Activated CD4-positive, alpha-beta memory T cell treated with anti-CD3 and anti-CD28 coated beads, Interleukin-2, amount 10 ng/mL, durations not matched to agents 7 days and 5 days (primary cell): ENCODE measurements at places on chromosomes 12 and 14. TPM values are rescaled to one million over a fixed set of nuclear protein-coding genes. Genes with fewer than 3 reads are reported as not detected.

The PTHLH gene
- total RNA-seq, result not detected

The CD27 gene
- 43.4 TPM for total RNA-seq

The NOVA1 gene
- not detected for total RNA-seq

- DNase-seq, result peak; percentile 64
Measured at GRCh38 chr14:64444984-64445845, 20.1 kb upstream of the AKAP5 start.

- no peak for DNase-seq
Measured at GRCh38 chr14:104874110-104874531, 9.1 kb downstream of the CEP170B start.

The CCDC88C gene
- total RNA-seq, result 175 TPM

GRCh38 chr12:52307836-52308805 lies 13.1 kb downstream of the KRT83 start:
- DNase-seq, result peak; percentile 49

DNA sequence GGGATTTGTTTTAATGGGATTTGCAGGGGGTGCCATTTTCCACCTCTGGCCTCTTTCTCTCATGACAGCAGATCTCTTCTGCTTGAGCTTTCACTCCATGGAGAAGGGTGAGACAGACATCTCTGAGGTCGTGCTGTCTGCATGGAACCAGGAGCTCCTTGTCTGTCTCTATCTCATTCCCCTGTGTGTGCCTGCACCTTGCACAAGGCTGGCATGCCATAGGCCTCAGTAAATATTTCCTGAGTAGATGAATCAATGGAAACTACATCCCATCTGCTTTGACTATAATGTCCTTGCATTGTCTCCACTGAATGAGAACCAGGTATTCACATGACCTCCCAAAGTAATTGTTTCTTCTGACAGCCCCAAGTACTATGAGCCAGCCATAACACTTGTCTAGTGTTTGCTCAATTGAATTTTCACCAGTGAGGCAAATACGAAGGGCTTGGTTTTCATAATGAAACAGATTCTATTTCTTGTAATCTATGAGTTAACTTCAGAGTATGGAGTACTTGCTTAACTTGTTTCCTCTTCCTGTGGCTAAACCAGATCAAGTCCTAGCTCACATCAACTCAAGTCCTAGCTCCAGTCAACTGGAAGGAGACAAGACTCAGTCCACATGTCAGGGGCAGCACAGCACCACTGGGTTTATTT lies 32.3 kb downstream of the KCNK13 start:
- no peak for DNase-seq

The NANOG gene
- total RNA-seq, result not detected

DNA sequence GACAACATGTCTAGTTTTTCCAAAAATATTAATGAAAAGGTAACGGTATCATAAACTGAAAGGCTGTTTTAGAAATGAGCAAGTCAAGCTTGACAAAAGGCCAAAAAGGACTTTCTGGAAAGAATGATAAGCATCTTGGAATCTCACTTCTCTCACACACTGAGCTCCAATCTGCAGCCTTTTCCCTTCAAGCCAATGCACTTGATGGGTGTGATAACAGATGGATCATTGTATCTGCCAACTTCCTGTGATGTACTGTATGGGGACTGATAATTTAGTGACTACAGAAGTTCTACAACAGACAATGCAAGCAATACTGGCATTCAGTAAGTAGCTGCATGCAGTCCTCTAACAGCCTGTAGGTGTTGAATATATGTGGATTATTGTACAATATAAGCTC lies 147.1 kb downstream of the MED13L start:
- no peak for DNase-seq

DNA sequence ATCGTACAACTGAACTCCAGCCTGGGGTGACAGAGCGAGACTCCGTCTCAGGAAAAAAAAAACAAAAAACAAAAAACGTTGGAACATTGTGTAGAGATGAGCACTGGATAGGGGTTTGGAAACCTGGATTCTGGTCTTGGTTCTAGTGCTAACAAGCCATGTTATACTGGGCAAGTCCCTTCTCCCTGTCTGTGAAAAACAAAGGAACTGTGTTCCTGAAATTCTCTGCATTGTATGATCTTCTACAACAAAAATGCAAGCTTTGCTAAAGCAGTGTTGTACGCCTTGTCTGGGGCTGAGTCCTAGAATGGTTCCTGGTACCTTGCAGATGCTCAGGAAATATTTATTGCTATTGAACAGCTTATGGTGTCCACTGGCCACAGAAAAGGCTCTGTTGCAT lies 13.4 kb downstream of the GPRC5D start:
- no peak for DNase-seq

DNA sequence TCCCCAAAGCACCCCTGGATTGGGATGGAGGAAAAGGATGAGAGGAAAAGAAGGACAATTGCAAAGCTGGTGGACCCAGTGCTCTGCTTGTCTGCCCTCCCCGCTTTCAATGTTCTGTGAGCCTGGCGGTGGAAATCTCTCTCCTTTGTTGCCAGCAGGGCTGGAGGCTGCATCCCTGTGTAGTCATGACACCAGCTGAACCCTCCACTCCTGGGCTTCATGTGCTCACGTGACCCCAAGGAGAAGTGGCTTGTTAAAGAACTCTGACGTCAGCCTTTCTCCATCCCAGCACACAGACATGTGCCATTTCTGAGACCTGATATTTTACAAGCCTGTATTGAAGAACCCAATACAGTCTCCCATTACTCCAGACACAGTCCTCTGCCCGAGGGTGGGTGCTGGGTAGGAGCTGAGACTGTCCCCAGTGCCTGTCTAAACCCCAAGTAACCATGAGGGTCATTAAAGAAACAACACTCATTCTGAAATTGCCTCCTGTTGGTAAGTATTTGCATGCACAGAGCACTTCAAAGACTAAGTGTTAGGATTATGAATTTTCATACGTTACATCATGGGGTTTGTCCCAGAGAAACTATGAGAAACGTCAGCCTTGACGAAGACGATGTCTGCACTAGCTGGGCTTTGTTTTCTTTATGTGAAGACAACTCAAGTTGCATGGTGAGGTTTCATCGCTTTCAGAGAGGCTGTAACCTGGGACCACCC lies 21.7 kb downstream of the GALNT16 start:
- no peak for DNase-seq

The SLC7A7 gene
- 0.38 TPM for total RNA-seq

GRCh38 chr14:46490238-46490685 lies 161.3 kb downstream of the RPL10L start:
- no peak for DNase-seq

- DNase-seq, result peak; percentile 69
Measured at GRCh38 chr14:24710403-24711112, 76.6 kb upstream of the GZMB start.
